Activated CD4-positive, alpha-beta T cell treated with anti-CD3 and anti-CD28 coated beads for 24 hours (primary cell): ENCODE measurements at places on chromosomes 5 and 9.

GRCh38 chr9:9091387-9091786 lies 1291.8 kb upstream of the DMAC1 start:
- DNase-seq, result no peak

- DNase-seq, result no peak
These were observed 75.8 kb upstream of the PLPP1 start for GRCh38 chr5:55610542-55610941.

DNA sequence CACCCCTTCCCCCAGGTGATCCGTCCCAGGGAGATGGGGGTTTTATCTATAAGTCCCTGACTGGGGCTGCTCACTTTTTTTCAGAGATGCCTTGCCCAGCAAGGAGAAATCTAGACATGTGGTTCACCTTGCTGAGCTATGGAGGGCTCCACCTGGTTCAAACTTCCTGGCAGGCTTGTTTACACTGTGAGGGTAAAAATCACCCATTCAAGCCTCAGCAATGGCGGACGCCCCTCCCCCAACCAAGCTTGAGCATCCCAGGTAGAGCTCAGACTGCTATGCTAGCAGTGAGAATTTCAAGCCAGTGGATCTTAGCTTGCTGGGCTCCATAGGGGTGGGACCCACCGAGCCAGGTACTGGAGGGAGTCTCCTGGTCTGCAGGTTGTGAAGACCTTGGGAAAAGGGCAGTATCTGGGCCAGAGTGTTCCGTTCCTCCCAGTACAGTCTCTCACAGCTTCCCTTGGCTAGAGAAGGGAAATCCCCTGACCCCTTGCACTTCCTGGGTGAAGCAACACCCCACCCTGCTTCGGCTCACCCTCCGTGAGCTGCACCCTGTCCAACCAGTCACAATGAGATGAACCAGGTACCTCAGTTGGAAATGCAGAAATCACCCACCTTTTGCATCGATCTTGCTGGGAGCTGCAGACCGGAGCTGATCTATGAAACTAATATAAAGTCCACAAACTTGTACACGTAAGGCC lies 231.7 kb downstream of the CTNND2 start:
- no peak for DNase-seq

- no peak for DNase-seq
These were observed 121.0 kb upstream of the RGS7BP start for GRCh38 chr5:64384765-64385164.

GRCh38 chr5:110630350-110630749 lies 96.1 kb downstream of the TMEM232 start:
- no peak for DNase-seq

DNA sequence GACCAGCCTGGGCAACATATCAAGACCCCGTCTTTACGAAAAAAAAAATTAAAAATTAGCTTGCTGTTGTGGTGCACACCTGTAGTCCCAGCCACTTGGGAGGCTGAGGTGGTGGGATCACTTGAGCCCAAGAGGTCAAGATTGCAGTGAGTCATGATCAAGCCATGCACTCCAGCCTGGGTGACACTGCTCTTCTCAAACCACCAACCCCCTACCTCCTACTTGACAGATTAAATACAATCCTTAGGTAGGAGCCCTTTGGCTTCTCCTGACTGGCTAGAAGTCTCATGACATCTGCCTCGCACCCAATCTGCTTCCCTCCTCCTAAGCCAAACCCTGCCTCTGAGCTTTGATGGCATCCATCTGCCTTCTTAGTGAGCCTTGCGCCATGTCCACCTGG lies 11.6 kb upstream of the FBP1 start:
- DNase-seq, result no peak

DNA sequence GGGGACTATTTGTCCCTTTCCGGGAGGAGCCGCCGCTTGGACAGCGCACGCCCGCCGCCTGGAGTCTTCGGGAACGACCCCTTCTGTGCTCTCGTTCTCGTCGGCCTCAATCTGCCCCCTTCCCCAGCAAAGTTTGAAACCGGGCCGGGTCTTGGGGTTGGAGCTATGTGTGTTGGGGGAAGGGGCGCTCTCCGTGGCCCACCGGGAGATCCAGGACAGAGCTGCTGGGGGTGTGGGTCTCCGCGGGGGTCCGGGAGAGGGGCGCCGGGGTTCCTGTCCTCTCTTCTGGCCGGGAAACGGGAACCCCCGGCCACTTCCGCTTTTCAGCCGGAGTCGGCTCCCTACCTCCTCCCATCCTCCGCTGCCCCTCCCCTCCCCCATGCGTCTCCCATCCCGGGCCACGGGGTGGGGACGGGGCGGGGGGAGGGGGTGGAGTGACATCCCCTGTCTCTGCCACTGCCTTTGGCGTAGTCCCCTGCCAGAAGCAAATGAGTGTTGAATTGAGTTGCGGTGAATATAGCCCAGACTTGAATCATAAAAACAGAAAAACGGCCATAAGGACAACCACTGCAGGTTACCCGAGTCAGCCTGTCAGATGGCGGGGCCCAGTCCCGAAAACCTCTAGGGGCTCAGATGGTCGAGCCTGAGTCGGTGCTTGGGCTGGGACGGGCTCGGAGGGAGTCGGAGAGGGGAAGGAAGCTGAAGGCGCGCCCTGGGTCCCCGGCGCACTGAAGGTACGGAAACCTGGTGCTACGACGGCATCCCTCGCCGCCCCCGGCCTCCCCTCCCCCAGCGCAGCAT lies 1.1 kb downstream of the CPLX2 start:
- no peak for DNase-seq

DNA sequence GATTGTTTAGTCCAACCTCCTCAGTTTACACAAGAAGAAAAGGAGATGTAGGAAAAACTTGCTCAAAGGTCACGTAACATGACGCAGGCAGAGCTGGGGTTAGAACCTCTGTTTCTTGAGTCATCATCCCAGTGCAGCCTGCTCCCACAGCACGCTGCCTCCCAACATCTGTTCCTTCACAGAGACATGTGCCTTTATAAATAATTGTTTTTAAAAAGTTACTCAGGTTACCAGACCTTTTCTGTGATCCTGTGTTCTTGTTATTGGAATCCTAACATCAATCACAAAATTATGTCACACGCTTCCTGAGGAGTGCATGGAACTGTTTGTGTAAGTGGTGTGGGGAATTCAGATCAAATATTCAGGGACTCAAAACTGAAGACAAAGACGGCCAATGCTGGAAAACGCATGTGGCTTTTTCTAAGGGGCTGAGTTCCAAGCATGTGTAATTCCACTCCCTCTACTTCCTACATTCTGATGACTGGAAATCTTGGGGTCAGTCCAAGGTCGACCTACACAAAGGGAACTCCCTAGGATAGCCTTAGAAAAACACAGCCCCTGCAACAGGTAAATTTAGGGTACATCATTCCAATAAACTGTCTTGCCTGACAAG lies 184.3 kb downstream of the TSSK1B start:
- DNase-seq, result no peak

GRCh38 chr9:100554935-100555401 lies 22.9 kb upstream of the CAVIN4 start:
- DNase-seq, result no peak

DNA sequence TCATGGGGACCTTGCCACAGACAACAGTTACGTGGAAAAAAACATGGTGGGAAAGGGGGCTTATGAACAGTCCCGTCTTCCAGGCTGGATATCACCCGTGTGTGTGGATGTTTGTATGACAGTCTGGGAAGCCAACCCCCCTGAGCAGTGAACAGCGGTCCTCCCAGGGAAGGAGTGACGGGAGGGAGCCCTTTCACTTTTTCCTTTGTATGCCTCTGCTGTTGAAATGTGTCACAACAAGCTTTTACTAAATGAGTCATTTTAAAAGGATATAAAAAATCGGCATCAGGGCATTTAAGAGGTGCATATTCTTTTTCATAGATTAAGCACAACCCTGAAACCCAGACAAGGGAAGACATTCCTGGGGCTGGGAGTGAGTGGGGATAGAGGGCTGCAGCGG lies 5.1 kb downstream of the MYMK start:
- no peak for DNase-seq

GRCh38 chr5:61486476-61486875 lies 154.4 kb downstream of the ZSWIM6 start:
- DNase-seq, result no peak

DNA sequence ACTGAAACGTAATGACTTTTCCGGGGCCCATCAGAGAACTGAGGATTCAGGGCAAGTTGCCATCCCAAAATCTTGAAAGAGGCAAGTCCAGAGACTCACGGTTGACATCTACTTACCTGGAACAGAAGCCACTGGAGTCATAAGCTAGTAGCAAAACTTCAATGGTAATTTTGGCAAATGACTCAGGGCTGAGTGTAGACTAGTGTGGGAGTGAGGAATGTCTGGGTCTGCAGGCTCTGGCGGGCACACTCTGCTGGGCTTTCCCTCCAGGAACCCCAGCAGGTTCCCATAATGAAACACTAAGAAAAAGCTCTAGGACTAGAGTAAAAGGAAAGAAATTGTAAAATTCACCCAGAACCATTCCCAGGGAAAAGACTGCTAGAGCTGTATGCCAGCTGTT lies 122.9 kb upstream of the NFIL3 start:
- no peak for DNase-seq

GRCh38 chr9:68678430-68678829 lies 26.6 kb upstream of the PIP5K1B start:
- no peak for DNase-seq

GRCh38 chr5:72598401-72599064 lies 91.3 kb upstream of the ZNF366 start:
- DNase-seq, result no peak

- DNase-seq, result no peak
These were observed 43.1 kb downstream of the ADAMTS16 start for GRCh38 chr5:5183189-5183699.

GRCh38 chr5:132424167-132424880 lies 54.8 kb downstream of the SLC22A5 start:
- no peak for DNase-seq

GRCh38 chr5:10124287-10124686 lies 125.4 kb downstream of the ATPSCKMT start:
- no peak for DNase-seq

DNA sequence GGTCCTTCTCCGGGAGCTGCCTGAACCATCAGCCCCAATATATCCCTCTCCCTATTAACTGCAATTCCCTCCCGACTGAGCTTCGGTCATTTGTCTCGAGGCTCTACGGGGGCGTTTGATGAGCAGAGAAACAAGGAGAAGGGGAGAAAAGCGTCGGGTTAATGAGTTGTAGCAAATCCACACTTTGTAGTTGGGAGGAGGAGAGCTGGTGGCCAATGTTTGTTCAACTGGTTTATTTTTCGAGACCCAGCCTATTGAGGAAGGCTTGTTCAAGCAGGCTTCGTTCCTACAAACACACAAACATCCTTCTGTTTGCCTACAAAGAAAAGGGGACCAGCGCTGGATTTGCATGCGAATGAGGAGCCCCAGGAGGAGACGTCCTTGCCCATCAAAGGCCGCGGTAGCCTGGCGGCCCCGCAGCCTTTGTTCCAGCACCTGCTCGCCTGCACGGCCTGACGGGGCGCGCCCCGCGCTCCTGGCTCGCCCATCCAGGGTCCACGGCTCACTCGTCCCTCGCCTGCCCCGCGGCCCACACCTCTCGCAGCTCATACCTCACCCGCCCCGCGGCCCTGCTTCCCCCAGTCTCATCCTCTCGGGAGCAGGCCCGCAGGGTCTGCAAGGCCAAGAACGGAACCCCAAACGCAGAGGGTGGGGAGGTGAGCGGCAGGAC lies 4.6 kb downstream of the FOXD1 start:
- no peak for DNase-seq

DNA sequence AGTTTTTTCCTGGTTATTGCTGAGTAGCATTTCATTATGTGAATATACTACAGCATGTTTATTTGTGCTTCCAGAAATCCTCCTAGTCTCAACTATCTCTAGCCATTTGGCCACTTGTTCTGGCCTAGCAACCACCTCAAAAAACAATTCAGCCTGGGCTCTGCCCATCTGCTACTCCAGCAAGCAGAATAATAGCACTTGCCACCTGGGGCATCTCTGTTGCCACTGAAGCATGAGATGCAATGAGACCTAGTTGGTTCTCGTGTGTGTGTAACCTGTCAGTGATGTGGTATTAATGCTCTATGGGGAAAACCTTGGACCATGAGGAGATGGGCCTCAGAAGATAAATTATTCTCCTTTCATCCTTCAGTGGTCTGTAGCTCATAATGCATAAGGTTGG lies 129.5 kb downstream of the RNF180 start:
- no peak for DNase-seq

DNA sequence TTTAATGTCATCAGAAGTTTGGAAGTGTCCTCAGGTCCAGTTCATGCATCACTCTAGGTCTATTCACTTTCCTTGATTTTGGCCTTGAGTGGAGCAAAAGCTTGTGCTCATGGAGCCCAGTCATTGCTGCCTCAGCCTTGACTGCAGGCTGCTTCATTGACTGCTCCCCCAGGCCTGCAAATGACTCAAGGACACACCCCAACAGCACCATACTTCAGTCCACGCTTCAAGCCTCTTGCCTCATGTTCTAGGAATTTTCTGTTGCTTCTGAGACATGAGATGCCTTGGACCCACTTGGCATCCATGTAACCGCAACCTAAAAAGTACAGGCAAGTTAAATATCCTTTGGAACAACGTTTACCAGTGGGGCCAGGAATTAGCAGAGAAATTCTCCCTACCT lies 193.7 kb downstream of the PIK3R1 start:
- DNase-seq, result no peak

DNA sequence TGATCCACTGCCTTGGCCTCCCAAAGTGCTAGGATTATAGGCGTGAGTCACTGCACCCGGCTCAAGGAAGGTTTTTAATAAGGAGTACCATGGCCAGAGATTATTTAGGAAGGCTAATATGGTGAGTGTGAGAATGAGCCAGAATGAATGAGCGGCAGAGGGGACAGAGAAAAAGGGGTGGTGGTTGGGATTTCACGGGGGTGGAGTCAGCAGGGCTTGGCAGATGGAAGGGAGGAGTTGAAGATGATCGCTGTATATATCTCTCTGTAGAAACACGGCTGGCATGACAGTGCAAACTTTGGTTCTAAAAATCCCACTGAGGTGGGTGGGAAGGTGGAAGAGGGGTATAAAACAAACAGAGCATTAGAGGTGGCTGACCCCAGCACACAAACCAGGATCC lies 176.7 kb upstream of the TBC1D2 start:
- no peak for DNase-seq

- DNase-seq, result no peak
These were observed 169.6 kb upstream of the SMIM23 start for GRCh38 chr5:171615705-171616640.

DNA sequence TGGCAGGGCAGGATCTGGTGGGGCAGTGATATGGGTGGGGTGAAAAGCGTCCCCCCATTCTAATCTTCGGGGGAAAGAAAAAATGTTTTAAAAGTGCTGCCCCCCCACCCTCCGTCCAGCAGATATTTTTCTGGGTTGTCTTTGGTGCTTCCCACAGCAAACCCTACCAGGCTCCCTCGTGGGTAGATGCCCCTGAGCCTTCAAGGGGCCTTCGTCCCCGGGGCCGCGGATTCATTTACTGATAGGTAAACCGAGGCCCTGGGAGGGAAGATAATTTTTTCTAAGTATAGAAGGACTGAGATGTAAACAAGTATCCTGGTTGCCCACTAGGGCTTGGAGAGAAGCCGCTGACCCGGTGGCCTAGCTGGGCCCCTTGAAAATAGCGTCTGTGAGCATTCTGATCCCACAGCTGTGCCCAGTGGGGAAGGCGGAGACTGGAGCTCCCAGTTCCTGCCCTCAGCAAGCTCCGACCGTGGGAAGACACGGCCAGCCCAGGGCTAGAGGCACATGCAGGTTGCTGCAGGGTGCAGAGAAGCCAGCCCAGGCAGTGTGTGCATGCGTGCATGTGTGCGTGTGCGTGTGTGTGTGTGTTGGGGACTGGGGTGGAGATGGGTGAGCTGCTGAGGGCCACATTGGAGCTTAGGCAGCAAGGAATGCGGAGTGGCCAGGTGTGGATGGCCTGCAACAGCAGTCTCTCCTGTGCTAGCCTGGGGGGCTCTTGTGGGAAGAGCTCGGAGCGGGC lies 6.0 kb upstream of the RXRA start:
- no peak for DNase-seq
